ENCODE measurements at places on chromosomes 12 and 14. TPM values are rescaled to one million over a fixed set of nuclear protein-coding genes. Genes with fewer than 3 reads are reported as not detected.

DNA sequence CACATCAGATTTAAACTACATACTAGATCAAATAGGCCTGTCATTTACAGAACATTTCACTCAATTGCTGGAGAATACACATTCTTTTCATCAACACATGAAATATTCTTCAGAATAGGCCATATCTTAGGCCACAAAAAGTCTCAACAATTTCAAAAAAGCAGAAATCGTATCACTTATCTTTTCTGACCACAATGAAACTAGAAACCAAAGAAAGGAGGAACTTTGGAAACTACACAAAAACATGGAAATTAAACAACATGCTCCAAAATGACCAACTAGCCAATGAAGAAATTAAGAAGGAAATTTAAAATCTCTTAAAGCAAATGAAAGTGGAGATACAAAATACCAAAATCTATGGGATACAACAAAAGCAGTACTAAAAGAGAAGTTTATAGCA is 35.1 kb downstream of the PARP11 start:
- peaks cover 6% of the 10 kb centered on the region for H3K4me1 ChIP-seq
- no peak overlapping the region for H3K27ac ChIP-seq
- H3K36me3 ChIP-seq, result no peaks in the 10 kb centered on the region
- H3K4me3 ChIP-seq, result no peak overlapping the region
- no peaks in the 10 kb centered on the region for H3K27me3 ChIP-seq
- DNase-seq, result no peak

DNA sequence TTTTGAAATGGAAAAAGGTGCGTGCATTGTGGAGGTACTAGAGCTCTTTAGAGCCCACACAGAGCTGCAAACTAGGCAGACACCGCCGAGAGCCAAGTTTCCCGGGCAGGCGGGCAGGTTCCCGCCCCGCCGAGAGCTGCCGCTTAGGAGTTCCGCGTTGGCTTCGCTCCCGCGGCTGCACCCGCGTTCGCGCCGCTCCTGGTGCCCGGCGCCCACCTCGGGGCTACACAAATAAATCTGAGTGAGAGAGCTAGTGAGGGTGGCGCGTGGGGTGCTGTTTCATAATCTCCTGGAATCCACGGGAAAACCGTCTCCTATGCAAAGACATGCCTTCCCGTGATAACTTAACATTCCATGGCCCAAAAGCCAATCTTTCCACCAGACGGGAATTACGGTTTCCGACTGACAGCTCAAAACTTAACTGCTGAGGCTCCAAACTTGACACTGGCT is 645 bp downstream of the KITLG start:
- no peaks in the 10 kb centered on the region for H3K4me1 ChIP-seq
- no peaks in the 10 kb centered on the region for H3K36me3 ChIP-seq
- no peak overlapping the region for H3K4me3 ChIP-seq
- H3K27me3 ChIP-seq, result no peaks in the 10 kb centered on the region
- DNase-seq, result no peak

USP44 gene
- 3.2 TPM for polyA plus RNA-seq

GRCh38 chr14:60101786-60102185 is 10.1 kb downstream of the PCNX4 start:
- no peak overlapping the region for H3K27ac ChIP-seq
- no peaks in the 10 kb centered on the region for H3K36me3 ChIP-seq
- no peaks in the 10 kb centered on the region for H3K4me1 ChIP-seq
- no peaks in the 10 kb centered on the region for H3K27me3 ChIP-seq

- no peak overlapping the region for H3K27ac ChIP-seq
- no peaks in the 10 kb centered on the region for H3K4me1 ChIP-seq
- DNase-seq, result no peak
- no peaks in the 10 kb centered on the region for H3K36me3 ChIP-seq
- H3K4me3 ChIP-seq, result no peak overlapping the region
- H3K27me3 ChIP-seq, result no peaks in the 10 kb centered on the region
These were observed 164.7 kb downstream of the SSPN start for GRCh38 chr12:26360062-26360461.

FGFR1OP2 gene
- 103 TPM for polyA plus RNA-seq

DNA sequence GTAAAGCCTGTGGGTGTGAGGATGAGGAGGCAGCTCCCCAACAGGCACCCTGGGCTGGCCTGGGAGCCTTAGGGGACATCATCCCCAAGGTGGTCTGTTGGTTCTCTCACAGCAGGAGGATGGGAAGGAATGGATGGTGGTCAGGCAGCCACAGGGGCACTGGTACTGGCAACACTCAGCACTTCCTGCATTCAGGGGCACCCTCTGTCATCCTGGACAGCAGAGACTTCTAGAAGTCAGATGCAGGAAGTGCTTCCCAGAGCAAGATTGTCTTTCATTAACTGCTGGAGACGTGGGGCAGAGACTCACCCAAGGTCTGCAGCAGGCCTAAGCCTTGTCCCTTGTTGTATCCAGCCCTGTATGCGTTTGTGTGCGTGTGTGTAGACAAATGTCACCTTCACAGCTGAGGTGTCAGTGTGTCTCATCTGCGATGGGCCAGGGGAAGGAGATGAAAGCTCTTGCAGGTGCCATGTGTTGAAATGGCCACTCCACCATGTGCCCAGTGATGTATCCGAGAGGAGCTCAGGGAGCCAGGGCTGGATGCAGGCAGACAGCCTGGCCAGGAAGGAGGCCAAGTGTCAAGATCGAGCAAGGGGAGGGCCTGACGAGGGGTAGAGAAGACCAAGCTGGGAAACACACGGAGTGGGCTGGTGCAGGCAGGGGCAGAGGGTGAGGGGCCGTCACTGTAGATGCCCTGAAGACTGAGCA is 85.1 kb downstream of the PITPNM2 start:
- no peaks in the 10 kb centered on the region for H3K27me3 ChIP-seq
- no peak for DNase-seq
- H3K4me1 ChIP-seq, result peaks cover 18% of the 10 kb centered on the region
- no peak overlapping the region for H3K27ac ChIP-seq

GARIN6 gene
- not detected for polyA plus RNA-seq

- H3K4me3 ChIP-seq, result no peak overlapping the region
- peaks cover 28% of the 10 kb centered on the region for H3K4me1 ChIP-seq
- no peaks in the 10 kb centered on the region for H3K36me3 ChIP-seq
- no peaks in the 10 kb centered on the region for H3K27me3 ChIP-seq
These were observed 1.8 kb upstream of the PPP1R12A start for GRCh38 chr12:79936670-79937069.

GRCh38 chr14:68587931-68588330 is 204.9 kb downstream of the ZFP36L1 start:
- H3K4me1 ChIP-seq, result no peaks in the 10 kb centered on the region
- H3K4me3 ChIP-seq, result no peak overlapping the region
- no peak for DNase-seq
- no peak overlapping the region for H3K27ac ChIP-seq
- no peaks in the 10 kb centered on the region for H3K36me3 ChIP-seq
- H3K27me3 ChIP-seq, result no peaks in the 10 kb centered on the region

GRCh38 chr12:11719678-11720099 is 70.2 kb downstream of the ETV6 start:
- DNase-seq, result no peak
- no peaks in the 10 kb centered on the region for H3K4me1 ChIP-seq
- no peaks in the 10 kb centered on the region for H3K27me3 ChIP-seq
- H3K27ac ChIP-seq, result no peak overlapping the region
- H3K4me3 ChIP-seq, result no peak overlapping the region
- H3K36me3 ChIP-seq, result no peaks in the 10 kb centered on the region

PPM1H gene
- not detected for polyA plus RNA-seq

- H3K27ac ChIP-seq, result no peak overlapping the region
- H3K4me1 ChIP-seq, result no peaks in the 10 kb centered on the region
These were observed 61.9 kb downstream of the ESR2 start for GRCh38 chr14:64232095-64232838.
